Gastroesophageal sphincter (tissue), 4 donors: ENCODE measurements at places on chromosomes 7 and 10.

DNA sequence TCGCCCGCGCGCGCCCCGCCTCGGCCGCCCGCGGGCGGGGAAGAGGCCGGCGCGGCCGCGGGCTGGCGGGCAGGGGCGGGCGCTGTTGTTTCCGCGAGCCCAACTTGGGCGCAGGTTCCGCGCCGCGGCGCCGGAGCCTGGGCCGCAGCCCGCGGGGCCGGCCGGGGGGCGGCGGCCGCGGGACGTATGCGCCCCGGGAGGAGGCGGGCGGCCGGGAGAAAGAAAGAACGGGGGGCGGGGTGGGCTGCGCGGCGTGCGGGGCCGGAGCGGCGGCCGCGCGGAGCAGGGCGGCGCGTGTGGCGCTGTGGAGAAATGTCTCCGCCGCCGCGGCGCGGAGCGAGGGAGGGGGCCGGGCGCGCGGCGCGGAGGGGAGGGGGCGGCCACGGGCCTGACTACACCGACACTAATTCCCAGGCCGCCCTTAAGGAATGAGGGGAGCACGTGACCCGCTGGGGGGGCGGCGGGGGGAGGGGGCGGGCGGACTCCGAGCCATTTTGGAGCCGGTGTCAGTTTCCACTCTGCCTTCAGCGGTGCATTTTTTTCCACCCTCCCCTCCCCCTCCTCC is at the start of gene BMI1:
TSS of gene BMI1 (plus strand) at position 509 of the 565 bp plus-strand sequence. CDS start 5,351 bp downstream, outside the sequence.
- peak; percentile 74 for ATAC-seq

DNA sequence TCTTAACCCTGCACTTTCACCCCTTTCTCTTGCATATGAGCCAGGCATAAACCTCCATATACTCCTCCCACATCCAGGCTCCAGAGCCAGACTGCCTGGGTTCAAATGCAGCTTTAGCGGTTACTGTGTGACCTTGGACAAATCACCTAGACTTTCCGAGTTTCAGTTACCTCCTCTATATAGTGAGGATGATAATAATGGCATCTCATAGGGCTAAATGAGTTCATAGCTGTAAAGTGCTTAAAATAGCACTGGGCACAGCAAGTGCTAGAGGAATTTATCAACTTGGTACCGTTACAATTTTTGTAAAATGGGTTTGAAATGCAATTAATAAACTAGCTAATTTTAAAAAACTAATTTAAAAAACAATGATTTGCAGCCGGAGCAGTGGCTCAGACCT is 53.4 kb upstream of the DGKI start:
- no peak for ATAC-seq

GRCh38 chr7:37311355-37311754 is 137.3 kb downstream of the ELMO1 start:
- no peak for ATAC-seq

GRCh38 chr10:100730725-100731406 is 14.5 kb upstream of the PAX2 start:
- ATAC-seq = no peak

DNA sequence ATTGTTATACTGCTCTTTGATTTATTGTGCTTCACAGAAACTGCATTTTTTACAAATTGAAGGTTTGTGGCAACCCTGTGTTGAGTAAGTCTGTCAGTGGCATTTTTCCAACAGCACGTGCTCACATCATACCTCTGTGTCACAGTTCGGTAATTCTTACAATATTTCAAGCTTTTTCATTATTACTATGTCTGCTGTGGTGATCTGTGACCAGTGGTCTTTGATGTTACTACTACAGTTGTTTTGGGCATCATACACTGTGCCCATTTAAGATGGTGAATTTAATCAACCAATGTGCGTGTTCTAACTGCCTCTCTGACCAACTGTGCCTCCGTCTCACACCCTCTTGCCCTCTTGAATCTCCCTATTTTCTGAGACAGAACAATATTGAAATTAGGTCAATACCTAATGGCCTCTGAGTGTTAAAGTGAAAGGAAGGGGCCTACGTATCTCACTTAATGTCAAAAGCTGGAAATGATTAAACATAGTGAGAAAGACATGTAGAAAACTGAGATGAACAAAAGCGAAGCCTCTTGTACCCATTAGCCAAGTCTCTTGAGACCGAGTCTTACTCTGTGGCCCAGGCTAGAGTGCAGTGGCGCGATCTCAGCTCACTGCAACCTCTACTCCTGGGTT is 20.2 kb upstream of the ASL start:
- ATAC-seq = no peak

DNA sequence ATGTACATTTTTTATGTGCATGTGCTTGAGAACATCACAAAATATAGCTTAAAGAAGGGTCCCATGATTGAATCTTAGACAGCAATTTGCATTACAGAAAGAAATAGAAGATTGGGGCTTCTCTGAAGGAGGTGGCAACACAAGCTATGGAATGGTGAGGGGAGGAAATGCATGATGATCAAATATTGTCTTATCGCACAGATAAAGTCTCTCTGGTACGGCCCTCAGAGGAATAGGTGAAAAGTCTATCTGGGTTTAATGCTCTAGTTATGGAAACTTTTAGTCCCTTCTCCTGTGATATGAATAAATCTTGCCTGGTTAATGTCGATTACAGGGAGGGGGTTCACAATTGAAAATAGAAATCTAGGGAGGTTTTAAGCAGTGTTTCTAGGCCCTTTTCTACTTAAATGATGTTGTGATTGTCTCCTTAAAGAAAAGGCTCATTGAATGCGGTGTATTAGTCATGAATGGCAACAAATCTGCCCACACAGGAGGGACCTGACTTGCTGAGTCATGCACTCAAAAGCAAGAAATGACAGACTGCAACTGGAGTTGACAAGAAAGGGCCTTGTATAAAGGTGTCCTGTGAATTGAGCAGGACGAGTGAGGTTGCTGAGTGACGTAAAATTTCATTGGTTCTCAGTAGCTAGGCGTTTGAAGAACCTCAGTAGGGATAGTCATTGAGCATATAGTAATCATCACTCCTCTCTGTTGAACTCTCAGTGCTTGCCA is 133.4 kb upstream of the CSTF2T start:
- ATAC-seq = no peak

GRCh38 chr10:44404741-44405437 is 20.0 kb upstream of the CXCL12 start:
- ATAC-seq = no peak

DNA sequence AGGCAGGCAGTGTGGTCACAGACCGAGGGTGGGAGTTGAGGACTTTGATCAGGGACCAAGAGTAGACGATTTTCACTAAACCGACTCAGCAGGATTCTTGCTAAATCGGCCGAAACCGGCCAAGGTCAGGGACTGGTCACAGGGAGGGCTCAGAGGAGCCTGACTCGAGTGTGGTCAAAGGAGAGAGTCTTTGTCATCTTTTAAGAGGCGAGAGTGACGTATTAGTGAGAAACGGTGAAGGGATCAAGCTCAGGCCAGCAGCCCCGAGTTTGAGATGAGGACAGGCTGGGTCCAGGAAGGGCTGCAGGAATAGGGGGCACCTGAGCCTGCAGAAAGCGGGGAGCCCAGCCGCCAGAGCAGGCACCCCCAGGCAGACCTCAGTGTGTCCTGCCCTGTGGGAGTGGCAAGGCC is 41.6 kb upstream of the FAM20C start:
- no peak for ATAC-seq

DNA sequence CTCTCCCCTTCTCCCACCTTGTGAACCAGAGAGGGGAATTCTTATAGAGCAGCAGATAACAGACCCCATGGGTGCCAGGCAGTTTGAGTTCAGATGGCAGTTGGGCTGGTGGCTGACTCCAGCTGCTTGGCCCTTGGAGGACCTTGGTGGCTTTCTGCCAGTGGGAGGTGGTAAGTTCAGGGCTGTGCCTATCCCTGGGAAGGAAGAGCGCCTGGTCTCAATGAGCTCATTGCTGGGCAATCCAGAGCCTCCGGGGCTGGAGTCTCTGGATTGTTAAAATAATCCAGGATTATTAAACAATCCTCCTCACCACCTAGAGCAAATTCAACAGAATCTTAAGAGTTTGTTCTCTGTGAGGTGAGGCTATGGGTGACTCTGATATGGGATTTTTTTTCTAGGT is 105.2 kb downstream of the FANK1 start:
- no peak for ATAC-seq
